ENCODE measurements at places on chromosomes 1 and 21.

- DNase-seq: no peak
These were observed 25.3 kb upstream of the PIK3CD start for GRCh38 chr1:9626201-9626608.

GRCh38 chr1:184392779-184393522 lies 6.1 kb downstream of the C1orf21 start:
- no peak for DNase-seq

DNA sequence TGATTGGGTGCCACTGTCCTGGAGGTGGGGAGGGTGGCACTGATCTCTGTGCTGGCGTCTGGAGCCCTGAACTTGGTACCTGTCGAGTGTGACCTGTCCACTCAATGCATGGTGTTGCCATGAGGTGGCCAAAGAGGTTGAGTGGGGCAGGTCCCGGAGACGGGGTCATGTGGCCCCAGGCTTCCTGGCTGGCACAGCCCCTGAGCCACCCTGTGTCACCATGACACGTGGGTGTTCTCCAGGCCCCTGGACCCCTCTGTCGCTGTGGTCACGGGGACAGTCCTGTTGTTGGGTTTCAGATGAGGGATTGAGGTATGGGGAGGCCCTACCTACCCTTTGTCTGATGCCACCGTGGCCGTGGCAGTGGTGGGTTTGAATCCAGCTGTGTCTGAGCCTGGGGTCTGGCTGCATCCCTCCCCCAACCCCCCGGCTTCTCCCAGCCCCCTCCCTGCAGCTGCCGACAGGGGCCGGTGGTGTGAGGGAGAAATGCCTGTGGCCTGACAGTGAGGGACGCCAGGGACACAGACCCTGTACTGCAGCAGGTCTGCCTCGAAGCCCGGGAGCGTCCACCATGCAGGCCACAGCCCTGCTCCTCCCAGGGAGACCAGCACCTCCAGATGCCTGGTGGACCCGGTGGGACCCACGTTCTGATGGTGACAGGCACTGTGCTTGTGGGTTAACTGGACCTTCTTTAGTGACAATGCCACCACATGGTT lies 12.0 kb downstream of the TRPM2 start:
- DNase-seq: no peak

DNA sequence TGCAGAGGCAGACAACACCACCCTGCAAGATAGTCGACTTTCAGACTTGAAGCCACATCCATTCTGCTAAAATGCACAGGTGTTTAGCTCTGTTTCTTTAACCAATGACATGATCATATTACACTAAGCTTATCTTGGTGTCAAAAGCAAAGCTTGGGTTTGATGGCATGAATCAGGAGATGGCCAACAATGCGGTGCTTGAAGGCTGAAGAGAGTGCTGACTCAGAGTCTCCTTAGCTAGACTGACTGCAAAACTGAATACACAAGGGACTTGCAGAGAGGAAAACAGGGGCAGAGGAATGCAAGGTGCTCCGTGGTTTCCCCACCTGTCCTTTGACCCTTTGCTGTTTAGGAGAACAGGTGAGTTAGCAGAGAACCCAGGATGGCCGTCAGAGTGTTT lies 262.6 kb downstream of the SIPA1L2 start:
- DNase-seq: peak; percentile 62

DNA sequence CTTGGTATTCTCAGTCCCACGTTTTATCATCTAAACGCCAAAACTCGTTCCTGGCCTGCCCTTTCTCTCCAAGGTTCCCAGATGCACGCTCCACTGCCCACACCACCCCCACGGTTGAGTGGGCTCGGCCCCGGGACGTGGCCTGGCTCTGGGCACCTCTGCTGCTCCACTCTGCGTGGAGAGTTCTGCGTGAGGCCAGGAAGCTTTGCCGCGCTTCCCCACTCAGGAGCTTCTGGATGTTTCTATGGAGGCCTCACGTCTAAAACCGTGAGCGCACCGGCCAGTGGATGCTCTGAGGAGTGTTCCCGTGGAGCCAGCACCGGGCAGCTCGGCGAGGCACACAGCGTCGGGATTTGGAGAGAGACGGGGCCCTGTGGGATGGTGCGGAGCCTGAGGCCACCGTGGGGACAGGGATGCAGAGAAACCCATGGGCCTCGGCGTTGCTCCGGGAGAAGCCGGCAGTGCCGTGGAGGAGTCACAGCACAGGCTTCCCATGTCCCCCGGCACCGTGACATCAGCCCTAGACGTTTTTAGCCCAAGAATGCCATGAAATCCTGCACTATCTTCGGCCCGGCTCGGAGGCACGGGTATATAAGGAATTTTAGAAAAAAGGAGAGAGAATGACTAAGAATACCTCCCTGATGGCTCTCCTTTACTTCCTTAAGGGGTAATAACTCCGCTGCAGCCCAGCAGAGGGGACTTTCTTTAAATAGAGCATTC lies 125.9 kb downstream of the PRDM16 start:
- no peak for DNase-seq

- DNase-seq: peak; percentile 48
These were observed 705 bp downstream of the AIDA start for GRCh38 chr1:222711319-222712252.

DNA sequence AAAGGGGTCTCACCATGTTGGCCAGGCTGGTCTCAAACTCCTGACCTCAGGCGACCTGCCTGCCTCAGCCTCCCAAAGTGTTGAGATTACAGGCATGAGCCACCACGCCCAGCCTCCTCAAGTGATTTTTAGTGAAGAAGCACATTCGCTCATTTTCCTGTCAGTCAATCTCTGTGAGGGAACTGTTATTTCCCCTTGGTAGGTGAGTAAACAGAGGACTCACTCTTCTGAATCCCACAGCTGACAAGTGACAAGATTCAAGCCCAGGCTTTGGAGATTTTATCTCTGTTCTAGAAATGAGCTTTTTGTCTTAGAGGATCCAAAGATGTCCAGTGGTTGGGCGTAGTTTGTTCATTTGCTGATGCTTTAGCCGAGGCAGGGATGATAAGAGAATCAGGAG lies 43.9 kb upstream of the TACSTD2 start:
- DNase-seq: peak; percentile 13

GRCh38 chr1:4375812-4376211 lies 278.6 kb upstream of the AJAP1 start:
- DNase-seq: no peak

GRCh38 chr1:119593805-119594204 lies 54.3 kb downstream of the ZNF697 start:
- DNase-seq: no peak

DNA sequence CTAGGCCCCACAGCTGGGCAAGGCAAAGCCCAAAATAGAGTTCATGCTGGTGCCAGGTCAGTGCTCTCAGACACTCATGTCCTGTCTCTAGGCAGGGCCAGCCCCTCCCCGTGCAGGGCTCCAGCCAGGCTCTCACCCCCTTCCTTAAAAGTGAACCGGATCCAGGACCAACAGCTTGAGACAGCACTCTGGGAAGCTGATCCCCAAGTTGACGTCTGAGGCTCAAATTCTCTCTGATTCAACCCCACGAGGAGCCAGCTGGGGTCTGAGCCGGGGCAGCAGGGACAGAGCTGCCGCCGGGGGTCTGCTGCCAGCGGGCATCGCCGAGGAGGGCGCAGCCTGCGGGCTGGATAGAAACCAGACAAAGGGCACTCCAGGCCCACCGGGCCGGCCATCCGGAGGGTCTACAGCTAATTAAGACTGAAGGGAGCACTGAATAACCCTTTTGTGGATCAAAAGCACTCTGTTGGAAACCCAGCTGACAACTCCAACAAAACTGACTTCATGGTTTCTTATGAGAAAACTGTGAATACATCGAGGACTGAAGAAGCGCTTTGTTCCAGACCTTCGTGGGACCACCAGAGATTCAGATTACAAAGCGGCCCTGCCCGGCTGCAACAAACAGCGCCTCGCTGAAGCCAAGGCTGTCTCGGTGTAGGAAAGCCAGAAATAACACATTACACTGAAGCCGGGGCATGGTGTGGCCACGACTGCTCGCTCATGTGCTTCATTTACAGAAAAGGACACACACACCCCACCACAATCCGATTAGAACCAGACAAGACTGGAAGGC lies 95.8 kb downstream of the PSMG1 start:
- no peak for DNase-seq

- no peak for DNase-seq
These were observed 45.8 kb downstream of the RNF115 start for GRCh38 chr1:145778146-145778540.

DNA sequence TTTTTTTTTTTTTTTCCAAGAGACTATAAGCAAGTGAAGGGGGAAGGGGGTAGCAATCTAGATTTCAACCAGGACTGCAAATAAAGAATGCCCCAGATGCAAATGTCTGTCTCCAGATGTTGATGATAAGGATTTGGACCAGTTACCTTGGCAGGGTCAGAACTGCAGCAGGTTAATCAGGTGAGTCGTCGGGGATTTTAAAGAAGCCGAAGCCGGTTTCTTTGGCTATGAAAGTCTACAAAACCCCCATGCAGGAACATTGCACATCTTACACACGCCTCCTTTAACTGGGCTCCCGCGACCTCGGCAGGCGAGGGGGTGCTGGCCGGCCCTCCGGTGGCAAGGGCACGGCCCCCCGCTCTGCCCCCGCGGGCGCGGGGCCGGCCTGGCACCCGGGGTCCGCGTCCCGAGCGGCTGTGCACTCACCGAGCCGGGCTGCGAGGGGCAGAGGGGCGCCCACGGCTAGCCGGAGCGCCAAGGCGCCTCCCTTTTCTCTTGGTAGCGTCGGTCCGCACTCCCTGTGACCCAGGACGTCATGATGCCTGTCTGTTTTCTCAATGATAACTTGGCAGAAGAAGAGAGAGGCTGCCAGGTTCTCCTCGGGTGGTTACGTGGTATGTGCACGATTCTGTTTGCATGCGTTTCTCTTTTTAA lies 366.3 kb upstream of the ESRRG start:
- no peak for DNase-seq

GRCh38 chr1:46263146-46263545 lies 15.6 kb downstream of the RAD54L start:
- no peak for DNase-seq

DNA sequence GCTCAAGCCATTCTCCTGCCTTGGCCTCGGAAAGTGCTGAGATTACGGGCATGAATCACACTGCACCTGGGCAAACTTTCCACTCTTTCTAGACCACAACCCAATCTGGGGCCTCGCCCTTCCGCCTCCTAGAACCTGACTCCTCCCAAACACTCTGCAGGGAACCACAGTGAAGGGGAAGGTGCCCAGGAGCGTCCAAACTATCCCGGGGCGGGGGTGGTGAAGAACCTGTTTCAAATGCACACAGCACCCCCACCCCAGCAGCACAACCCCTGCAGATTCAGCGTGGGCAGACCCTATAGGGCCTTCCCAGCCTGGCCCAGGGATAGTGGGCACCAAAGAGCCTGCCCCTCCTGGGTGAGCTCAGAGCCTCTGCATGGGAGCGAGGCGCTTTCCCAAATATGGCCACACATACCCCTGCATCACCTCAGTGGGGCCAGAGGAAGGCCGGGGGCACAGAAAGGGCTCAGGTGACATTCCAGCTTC lies 86.9 kb downstream of the STUM start:
- no peak for DNase-seq

DNA sequence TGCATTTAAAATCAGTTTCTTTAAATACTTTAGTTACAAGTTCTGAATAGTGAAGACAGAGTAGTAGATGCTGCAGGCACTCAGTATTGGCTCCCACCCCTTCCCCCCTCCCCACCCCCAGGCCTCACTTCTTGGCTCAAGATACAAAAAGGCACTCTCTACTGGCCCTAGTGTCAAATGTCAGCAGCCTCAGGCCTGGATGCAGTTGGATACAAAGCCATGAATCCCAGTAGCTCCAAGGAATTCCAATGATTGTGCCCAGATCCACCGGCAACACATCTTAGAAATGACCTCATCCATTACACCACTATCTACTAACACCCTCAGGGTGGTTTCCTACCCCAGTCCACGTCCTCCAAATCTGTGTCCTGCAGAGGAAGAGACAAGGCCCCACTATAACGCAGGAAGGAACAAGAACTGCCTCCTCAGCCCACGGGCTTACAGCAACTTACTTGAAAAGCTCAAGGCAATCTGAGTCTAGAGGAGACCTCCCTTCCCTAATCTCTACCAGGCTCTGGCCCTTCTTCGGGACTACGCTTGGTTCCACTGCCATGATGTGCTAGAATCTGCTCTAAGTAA lies 17.6 kb downstream of the ACADM start:
- DNase-seq: no peak

- DNase-seq: no peak
These were observed 92.2 kb downstream of the TBX19 start for GRCh38 chr1:168372861-168373371.

DNA sequence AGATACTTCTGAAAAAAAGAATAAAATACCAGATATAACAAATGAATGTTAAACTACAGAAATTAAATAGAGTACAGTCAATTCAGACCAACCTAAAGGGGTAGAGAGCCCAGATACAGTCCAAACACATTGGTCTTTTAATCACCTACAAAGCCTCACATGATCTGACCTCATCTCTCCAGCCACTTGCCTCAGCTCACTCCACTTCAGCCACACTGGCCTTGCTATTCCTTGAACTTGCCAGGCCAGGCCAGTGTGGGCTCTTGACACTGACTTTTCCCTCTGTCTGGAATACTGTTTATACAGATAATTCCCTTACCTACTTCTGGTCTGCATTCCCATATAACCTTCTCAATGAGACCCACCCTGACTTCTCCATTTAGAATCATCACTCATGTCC lies 17.0 kb upstream of the PPIE start:
- DNase-seq: no peak

DNA sequence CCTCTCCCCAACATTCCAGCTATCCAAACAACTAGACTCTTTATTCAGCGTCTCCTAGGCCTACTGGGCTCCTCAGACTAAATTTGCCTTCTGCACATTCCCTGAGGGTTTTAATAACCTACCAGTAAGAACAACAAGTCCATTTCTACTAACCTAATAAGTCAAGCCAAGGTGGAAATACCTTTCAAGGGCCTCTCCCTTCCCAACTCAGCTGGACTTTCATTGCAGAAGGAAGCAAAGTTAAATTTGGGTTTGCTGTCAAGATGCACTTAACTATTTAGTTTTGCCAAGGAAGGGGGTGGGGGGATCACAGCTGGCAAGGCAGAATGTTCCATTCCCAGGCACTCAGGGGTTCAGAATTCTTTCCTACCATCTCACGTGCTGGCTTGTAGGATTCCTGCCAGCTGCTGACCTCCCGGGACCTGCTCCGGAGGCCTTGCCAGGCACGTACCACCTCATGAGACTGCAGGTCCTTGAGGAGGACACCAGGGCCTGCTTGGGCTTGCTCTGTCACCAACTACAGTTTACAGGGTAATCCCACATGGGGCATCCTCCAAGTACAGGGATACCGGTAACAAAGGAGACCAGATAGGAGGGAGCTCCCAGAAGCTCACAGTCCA lies 29.8 kb downstream of the SLC30A1 start:
- DNase-seq: no peak
